NCI-H2029 (cell line): ENCODE measurements at places on chromosomes 2 and 18.

GRCh38 chr2:206164261-206164862, 4.7 kb downstream of the EEF1B2 start:
- DNase-seq, result no peak

DNA sequence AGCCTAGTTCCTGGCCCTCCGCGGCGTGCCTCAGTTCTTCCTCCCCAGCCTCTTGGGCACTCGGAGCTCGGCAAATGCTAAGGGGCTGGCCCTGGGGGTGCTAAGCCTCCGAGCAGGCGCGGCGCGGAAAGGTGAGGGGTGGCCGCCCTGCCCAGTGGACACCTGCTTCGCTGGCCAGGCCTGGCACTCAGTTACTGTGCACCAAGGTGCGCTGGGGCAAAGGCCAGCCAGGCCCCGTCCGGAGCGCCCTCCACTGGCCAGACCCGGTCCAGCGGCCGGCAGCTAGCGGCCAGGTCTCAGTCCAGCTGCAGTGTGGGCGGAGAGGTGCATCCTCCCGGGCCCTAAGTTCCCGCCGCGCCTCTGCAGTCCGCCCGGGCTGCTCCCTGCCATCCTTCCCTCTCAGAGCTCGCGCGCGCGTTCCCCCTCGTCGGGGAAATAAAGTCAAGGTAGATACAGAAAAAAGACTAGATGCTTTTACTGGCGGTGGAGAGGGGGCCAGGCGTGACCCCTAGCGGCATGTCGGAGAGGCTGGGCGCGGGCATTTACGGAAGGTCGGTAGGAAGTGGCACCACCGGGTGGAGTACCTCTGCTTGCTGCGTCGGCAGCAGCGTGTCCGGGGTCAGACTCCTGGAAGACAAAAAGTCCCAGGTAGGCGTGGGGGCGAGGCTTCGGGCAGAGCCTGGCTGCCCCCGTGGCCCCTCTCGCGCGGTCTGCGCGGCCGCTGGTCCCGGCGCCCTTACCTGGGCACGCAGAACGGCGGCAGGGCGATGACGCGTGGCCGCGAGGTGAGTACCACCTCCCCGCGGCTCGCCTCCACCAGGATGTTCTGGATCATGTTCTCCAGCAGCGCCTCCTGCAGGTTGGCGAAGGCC, 9.4 kb upstream of the CRYBA2 start:
- peak; percentile 76 for DNase-seq

DNA sequence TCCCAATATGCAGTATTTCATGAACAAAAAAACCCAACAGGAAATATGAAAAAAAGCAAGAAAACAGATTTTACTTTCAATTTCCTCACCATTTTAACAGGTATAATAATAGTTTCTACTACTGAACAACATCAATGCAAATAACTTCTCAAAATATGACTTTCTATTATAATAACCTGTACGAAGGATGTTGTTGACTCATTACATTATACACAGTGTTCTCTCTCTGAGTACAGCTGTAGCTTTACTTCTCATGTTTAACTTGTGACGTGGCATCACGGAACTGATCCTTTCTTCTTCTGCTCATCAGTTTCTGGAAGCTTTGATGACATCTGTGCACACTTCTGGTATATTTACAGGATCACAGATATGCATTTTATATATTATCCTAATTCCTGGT, 40.0 kb downstream of the FAM228A start:
- no peak for DNase-seq

GRCh38 chr2:16441431-16441830, 224.2 kb downstream of the CYRIA start:
- DNase-seq, result no peak

GRCh38 chr2:84173041-84173440, 286.0 kb downstream of the SUCLG1 start:
- no peak for DNase-seq

DNA sequence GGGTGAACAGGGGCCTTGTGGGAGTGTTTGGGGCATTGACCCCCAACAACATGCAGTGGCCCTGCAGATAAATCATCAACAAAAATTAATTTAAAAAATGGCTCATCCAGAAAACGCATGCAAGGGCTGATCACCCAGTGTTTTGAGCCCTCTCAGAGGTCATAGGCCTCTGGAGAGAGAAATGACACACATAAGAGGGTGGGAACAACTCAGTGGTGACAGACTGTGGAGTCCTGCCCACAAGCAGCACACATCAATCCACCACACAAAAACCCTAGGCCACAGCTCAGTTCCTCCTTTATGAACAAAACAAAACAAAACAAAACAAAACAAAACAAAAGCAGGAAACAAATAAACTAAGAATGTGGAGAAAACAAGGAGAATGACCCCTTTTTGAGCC, 351.7 kb upstream of the SPHKAP start:
- no peak for DNase-seq

GRCh38 chr2:185063761-185064160, 465.4 kb downstream of the ZNF804A start:
- no peak for DNase-seq

- DNase-seq, result peak; percentile 8
These were observed 119.2 kb upstream of the FHL2 start for GRCh38 chr2:105517814-105518705.

DNA sequence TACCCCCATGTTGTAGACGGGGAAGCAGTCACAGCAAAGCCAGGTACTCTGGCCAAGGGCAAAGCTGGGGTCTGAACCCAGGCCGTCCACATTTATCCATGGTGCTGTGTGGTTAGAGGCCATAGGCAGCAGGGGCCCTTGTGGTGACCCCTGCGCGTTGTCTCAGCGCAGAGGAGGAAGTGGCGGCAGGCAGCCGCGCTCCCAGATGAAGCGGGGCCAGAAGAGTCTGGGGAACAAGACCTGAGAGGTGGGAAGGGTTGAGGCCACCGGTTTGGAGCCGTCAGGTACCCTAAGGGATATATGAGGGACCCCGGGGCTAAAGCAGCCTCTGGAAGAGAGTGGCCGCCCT, 770 bp downstream of the ZNF396 start:
- DNase-seq, result no peak

DNA sequence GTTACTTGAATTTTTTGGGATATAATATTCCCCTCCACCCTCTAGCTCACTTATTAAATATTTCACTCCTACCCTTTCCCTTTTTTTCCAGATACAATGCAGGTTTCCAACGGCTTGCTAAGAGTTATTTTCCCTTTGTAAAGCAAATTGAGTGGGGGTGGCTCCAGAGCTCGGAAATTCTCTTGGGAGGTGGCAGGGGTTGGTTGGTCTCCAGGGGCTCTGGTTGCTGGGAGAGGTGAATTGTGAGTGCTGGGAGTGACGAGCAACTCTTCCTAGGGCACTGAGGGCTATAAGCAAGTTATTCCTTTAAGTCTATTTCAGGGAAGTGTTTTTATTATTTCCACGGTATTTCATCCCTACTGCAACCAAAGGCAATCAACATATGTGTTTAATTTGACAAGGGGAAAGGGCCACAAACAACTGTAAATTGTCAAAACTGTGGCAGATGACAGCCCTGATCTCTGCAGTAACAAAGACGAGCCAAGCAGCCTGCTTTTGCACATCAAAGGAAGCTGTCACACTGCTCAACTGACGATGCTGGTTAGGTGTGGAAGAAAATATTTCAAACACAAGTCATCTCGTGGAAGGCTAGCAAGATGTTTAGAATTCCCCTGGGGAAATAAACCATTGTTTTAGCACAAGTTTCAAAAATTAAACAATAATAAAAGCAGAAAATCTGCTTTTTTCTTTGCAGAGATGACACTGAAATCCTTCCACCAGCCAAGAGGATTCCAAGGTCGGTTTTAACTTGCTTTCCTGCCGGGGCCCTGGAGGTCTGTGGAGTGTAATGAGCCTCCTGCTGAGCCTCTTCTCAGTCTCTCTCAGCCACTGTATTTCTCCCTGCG, 34.8 kb upstream of the ASXL2 start:
- no peak for DNase-seq

DNA sequence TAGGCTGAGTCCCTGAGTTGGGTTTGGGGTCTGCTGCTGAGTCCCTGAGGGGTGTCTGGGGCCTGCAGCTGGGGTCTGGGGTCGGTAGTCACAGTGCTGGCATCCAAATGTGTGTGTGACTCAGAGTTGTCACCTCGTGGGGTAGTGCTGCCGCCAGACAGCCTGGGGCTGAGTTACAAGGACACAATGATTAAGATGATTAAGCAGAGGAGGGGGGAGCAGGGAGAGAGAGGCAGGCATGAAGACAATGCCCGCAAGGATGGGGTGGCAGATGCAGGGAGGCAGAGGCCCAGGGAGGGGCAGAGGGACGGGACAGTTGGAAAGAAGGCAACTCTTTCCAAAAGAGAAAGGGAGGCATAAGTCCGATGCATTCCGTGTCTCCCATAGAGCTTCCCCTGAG, 120.2 kb downstream of the CELF4 start:
- no peak for DNase-seq

DNA sequence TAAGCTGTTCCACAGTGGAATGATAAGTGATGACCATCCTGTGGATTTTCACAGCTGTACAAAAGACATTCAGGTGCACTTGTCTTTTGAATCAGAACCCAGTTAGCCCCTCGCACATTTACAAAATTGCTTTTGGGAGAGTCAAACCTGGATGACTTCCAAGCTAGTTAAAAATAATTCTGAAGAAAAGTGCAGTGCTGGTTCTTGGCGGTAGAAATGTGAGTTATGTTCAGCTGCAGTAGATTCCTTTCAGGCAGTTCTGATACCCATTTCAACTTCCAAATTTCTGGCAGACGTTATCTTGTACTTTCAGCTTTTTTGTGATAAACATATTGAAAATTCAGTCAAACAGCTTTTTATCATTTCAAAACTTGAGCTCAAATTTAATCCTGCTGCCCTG, 324.7 kb downstream of the NRXN1 start:
- no peak for DNase-seq
